Immature natural killer cell (primary cell): ENCODE measurements at places on chromosomes 13 and 19. TPM values are rescaled to one million over a fixed set of nuclear protein-coding genes. Genes with fewer than 3 reads are reported as not detected.

Gene NLRP11
- not detected for polyA plus RNA-seq

Gene HTR2A
- not detected for polyA plus RNA-seq

Gene IL4I1
- polyA plus RNA-seq, result not detected

Gene ICAM3
- polyA plus RNA-seq, result 263 TPM

Gene KCNK6
- polyA plus RNA-seq, result 0.93 TPM

Gene CFAP97D2
- 0.44 TPM for polyA plus RNA-seq

Gene ATP1A3
- 1.8 TPM for polyA plus RNA-seq

Gene TLE6
- polyA plus RNA-seq, result 0.34 TPM
